Activated gamma-delta T cell treated with anti-CD3 and anti-CD28 coated beads, Interleukin-2, amount 50 U/mL, for 16 hours (primary cell): ENCODE measurements at places on chromosomes 5 and 9.

GRCh38 chr9:21989440-21990189 is 4.6 kb downstream of the CDKN2A start:
- DNase-seq = no peak

GRCh38 chr9:99269416-99269815 is 47.3 kb downstream of the SEC61B start:
- DNase-seq = no peak

GRCh38 chr9:33437205-33437604 is 10.2 kb downstream of the AQP3 start:
- no peak for DNase-seq

DNA sequence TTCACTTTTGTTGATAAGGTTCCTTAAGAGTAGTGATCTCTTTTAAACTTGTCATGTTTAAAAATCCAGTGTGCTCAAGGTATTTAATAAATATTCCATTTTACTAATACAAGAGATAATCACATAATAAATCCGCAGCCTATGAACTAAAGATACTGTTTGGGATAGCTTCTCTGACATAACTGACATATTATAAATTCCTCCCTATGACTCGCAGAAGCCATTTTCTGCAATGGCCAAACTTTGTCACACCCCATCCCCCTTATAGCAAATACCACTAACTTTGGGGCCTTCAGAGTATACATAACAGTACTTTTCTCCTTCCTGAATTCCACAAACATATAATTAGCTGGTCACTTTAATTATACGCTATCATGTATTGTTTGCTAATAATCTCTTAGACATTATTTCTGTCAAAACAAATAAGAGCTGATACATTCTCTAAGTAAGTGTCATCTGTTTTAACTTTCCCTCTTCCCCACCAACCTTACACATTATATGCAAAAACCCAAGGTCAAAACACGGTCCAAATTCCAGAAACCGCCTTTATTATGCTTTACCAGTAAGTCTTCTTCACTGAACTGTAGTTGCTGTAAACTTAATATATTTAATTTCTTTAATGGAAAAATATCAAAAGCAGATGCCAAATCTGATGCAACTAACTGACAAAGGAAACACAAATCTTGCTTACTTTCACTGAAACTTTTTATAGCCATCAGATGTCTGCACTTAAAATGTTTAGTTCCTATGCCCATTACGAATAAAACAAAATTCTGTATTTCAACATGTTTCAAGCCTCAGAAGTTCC is 971 bp downstream of the TMEM267 start:
- DNase-seq = no peak

DNA sequence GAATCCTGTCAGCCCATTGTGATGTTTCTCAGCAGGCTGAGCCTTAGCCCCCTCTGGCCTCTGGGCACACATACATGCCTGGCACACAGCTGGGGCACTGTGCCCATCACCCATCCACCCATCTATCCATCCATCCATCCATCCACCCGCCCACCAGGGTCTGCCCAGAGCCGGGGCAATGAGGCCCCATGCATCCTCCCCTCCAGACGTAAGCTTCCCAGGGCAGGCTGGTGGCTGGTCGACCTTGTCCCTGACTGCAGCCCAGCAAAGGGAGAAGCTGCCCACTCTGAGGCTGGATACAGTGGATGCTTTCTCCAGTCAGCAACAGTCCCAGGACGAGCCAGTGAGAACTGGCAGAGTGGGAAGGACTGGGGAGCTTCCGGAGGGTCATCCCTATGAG is 21.1 kb upstream of the SLC25A51 start:
- no peak for DNase-seq
